Cerebellar nuclear complex (tissue), 1 donor: ENCODE measurements at places on chromosomes 7 and 10.

DNA sequence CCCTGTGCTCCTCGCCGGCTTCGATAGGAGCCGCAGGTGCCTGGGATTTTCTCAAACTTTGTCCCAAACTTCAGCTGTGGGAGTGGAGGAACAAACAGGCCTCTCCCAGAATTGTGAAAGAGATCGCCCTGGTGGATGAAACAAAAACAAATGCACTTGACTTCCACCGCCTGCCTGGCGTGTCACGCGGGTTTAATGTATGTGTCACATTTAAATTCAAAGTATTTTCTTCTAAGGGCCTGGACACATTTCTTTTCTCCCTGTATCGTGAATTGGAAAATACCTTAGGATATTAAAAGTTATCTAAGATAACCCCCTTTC, 694 bp upstream of the WASL start:
- DNase-seq, result no peak

DNA sequence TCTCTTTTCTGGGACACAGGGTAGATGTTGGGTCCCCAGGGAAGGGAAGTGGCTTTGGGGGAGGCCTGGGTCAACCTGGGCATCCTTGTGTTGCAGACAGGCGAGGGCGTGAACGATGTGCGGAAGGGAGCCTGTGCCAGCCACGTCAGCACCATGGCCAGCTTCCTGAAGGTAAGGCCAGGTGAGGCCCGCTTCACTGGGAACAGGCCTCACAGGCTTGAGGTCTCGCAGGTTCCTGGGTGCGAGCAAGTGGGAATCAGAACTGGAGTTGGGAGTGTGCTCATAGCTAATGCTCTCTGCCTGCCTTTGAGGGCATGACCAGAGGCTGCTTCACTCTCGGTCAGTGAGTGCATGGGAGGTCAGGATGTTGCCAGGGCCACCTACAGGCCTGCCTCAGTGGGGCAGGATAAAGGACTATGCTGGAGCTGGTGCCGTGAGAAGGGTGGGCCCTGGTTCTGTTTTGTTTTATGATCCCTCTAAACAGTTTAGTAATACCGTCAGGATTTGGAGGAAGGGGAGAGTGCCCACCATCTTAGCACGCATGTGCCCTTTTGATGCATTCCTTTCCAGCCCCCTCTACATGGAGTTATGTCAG, 8.4 kb downstream of the DBNL start:
- no peak for DNase-seq

DNA sequence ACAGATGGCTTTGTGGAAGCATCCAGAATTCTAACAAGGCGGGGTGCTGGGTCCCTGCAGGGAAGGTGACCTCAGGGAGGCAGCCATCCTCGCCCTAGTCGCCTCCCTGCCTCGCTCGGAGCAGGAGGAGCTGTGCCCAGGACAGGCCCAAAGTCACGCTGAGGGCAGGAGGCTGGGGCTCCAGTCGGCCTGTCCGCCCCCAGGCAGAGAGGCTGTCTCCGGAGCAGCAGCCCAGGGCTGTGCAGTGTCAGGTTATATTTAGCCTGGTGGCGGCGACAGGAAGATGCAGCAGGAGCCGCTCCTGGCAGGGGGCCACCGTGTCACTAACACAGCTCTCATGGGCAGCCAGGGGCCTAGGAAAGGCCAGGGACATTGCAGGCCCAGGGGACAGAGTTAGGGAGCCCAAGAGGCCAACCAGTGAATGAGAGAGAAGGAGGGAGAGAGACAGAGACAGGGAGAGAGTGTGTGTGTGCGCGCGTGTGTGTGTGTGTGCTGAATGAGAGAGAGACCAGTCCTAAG, 13.5 kb downstream of the KCNH2 start:
- DNase-seq, result peak; percentile 62

DNA sequence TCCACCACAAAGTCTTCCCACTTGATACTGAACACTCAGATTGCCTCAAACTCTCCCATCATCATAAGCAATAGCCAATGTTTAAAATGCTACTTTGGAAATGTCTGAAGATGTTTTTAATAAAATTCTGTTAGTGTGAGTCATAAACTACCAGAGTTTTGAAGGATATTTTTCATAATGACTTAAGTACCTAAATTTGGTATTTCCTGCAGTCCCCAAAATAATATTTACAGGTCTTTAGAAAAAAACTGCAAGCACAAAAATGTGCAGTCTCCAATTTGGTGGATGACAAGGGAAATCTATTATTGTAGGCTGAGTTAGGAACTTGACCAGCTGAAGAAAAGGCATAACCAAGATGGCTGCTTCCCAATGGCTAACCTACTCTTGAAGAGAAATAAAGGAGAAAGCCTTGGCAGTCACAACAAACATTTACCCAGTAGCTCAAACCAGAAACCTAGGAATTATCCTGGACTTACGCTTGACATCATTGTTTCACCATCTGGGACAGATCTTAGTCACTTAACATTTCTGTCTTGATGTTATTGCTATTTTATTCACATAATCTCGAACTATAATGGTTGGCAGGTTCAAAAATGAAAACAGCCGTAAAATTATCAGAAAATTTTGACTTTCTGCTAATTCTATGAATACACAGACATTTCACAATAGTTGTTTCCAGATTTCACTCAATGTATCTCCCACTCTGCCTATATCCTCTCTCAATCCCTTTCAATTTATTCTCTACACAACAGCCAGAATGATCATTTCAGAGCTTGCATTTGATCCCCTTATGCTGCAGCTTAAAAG, 111.2 kb upstream of the STEAP1B start:
- DNase-seq, result no peak

DNA sequence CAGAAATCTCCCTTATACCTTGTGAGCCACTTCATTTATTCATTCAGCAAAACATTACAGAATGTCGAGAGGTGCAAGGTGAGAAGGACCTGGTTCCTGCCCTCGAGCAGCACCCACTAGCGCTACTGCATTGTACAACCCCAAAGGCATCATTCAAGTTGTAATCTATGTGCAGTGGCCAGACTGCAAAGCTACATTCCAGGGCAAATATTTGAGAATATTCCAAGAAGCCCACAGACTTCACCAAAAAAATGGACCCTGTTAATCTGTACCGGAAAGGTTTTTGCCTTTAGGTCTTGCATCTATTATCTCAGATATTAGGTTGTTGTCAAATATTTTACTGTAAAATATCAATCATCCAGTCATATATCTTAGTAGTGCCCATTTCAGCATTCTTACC, 295.4 kb upstream of the FZD1 start:
- no peak for DNase-seq

- DNase-seq, result no peak
Observed at GRCh38 chr10:95356-96115, 39.7 kb upstream of the ZMYND11 start.

DNA sequence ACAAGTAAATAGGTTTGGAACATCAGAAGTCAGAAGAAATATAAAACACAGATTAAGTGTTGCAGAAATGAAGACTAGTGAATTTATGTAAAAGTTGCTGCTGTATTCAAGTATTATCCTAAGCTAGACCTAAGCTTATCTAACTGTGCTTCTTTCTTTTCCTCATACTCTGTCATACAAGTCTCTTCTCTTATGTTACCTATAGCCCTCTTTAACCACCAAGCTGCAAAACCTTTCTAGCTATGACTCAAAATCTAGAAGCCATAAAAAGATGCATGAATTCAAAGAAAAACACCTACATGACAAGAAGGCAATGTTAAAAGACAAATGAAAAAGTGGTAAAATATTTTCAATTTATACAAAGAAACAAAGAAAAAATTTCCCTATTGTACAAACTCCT, 23.0 kb downstream of the DENND11 start:
- no peak for DNase-seq

DNA sequence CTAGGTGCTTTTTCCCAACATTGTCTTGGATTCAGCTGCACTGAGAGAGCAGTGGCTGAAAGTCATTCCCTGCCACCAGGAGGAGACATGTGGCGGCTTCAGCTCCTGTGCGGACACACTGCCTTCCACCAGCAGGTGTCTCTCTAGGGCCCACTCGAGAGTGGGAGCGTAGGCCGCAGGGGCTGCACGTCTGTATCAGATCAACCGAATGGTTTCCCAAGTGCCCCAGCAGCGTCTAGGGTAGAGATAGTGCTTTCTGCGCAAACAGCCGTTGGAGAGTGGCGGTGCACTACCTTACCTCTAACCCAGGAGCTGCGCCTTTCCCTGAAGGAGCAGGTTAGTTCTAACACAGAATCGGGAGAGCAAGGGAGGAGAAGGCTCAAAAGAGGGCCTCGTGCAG, 31.7 kb downstream of the PAPOLB start:
- DNase-seq, result no peak

- DNase-seq, result no peak
Observed at GRCh38 chr10:71998840-71999194, 34.6 kb downstream of the CHST3 start.

DNA sequence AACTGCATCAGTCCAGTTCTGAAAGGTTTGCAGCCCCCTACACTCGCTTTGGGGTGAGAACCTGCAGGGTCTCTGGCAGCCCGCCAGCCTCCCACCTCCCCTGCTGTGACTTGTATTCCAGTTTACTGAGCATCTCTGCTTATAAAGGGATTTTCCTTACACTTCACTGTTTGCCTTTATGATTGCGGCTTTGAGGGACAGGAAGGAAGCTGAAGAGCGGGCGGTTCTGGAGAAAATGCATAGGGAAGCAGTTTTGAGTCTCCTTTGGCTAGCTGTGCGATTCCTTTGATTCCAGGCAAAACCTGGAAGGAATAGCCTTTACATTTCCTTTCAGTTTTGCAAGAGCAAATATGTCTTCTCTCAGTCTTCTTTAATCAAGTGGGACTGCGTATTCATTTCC, 65.0 kb upstream of the TRIM8 start:
- DNase-seq, result no peak

- DNase-seq, result no peak
Observed at GRCh38 chr10:124409696-124410095, 9.0 kb downstream of the OAT start.

GRCh38 chr7:134502463-134503371, 24.6 kb upstream of the AKR1B10 start:
- no peak for DNase-seq

DNA sequence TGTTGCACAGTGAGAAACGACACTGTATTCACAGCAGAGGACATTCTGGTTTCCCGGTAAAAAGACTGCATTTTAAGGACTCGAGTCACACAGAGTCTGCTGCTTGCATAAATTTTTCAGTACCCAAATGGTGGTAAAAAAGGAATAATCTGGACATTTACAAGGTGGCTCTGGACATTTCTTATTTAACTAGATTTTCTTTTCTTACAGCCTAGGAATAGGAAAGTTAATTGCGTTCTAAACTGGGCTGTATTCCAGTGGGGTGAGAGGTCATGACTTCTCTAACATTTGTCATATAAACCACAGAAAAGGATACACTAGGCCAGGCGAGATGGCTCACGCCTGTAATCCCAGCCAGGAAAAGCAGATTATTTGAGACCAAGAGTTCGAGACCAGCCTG, 237.5 kb upstream of the KLF6 start:
- no peak for DNase-seq

- no peak for DNase-seq
Observed at GRCh38 chr7:39754326-39755120, 131.2 kb downstream of the RALA start.

DNA sequence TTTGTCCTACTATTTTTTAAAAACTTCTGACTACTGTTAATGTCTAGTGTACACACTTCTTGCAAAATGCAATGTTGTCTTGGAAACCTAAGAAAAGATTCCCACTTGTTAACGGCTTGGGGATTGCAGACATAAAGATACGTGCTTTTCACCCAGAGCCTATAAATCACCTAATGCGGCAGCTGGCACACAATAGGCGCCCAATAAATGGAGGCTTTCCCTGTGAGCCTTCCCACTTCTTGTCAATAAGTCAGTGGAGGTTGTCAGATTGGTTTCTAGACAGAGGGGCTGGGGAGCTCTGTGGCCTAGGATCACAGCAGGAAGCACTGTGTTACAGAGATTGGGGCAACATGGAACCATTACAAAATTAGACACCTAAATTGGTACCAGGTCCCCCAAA, 74.7 kb downstream of the VSTM4 start:
- DNase-seq, result no peak

DNA sequence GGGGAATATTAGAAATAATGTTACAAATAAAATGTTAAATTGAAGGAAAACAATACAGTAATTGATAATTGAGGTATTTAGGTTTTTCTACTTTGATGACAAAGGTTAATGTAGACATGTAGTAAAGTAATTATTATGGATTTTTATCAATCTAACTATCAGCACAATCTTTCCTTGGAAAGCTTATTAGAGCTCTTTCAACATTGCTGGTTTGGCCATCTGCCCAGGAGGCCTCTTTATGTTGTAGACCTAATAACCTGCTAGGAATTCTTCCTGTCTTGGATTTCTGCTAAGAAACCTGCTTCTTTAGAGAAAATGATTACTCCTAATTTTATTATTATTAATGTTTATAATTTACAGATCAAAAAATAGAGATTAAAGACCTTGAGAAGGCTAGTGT, 78.9 kb downstream of the CHRM2 start:
- no peak for DNase-seq

DNA sequence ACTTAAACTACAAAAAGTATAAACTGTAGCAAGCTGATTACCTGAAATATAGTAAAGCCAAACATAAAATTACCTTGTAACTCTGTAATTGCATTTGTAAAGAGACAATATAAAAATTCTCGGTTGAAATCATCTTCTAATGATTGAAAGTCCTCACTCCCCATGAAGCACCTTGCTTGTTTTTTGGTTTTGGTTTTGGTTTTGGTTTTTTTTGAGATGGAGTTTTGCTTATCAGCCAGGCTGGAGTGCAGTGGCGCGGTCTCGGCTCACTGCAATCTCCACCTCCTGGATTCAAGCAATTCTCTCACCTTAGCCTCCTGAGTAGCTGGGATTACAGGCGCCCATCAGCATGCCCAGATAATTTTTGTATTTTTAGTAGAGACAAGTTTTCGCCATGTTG, 33.9 kb upstream of the GPR37 start:
- no peak for DNase-seq
